Frontal cortex (tissue), 4 donors: ENCODE measurements at places on chromosomes 5 and 9.
A peak's percentile ranks its signal among the peaks of the same experiment; 100 is the strongest.

GRCh38 chr5:117833691-117834090, 1154.7 kb downstream of the DTWD2 start:
- no peak for DNase-seq

DNA sequence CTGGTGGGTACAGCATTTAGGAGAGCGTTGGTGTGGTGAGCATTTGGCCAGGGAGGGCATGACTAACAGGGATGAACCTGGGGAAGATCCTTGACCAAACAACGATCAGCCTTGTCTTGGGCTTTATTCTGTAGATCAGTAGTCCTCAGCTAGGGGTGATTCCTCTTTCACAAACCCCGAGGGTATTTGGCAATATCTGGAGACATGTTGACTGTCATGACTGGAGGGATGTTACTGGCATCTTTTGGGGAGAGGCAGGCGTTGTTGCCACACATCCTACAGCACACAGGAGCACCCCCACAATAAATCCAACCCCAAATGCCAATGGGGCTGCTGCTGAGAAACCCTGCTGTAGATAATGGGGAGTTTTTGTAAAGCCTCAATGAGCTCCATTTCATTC, 43.9 kb downstream of the OSTF1 start:
- no peak for DNase-seq

DNA sequence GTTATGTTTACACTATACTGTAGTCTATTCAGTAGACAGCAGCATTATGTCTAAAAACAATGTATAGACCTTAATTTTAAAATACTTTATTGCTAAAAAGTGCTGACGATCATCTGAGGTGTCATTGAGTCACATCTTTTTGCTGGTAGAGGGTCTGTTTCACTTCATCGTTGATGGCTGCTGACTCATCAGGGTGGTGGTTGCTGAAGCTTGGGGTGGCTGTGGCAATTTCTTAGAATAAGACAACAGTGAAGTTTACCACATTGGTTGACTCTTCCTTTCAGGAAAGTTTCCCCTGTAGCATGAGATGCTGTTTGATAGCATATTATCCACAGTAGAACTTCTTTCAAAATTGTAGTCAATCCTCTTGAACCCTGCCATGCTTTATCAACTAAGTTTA, 150.3 kb downstream of the FBXL7 start:
- DNase-seq: no peak

GRCh38 chr5:6448622-6449464, at the start of gene UBE2QL1:
Gene UBE2QL1, plus strand, starts transcription at chr5:6448859. Its CDS starts 35 bp downstream, at chr5:6448894.
- peak; percentile 41 for DNase-seq

DNA sequence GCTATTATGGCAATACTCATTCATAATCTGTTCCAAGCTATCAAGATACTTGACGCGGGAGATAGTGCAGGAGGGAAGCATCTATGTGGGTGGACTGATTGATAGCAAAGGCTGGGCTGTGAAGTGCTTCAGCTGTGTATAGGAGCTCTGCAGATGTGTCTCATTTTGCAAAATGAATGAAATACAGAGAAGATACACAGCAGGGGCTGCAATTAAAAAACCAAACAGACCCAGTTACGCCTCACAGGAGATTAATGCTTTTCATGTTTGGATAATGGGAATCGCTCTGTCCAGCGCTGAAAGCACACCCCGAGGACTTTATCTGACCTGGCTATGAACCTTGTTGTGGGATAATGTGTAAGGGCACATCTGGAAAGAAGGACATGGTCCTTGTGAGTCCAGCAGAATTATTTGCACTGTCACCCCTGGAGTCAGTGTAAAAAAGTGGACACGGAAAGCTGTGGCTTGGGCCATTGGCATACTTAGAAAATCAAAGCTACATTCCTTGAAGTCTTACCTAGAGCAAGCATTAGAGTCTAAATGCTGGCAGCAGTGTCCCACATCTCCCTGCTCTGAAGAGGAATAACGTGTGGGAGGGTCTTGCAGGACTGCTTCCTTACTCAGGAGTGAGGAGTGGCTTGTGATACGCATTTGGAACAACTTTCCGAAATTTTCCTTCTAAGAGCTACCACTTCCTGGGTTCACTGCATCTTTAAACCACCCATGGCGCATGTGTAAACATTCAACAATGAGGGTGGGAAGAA, 2.6 kb downstream of the SH3RF2 start:
- DNase-seq: no peak

GRCh38 chr9:98491828-98492227, 216.9 kb downstream of the GABBR2 start:
- DNase-seq: no peak

DNA sequence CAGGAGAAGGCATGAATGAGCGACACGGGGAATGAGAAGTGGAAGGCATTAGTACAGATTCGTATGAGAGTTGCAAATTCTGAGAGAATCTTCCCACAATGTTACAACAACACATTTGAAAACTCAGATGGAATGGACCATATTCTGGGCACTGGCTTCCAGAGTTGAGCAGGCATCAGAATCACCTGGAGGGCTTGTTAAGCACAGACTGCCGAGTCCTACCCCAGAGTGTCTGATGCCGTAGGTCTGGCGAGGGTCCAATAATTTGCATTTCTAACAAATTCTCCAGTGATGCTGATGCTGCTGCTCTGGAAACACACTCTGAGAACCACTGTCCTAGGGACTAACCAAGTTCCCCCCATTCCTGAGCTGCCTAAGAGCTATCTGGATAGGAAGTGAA, 2.9 kb upstream of the TLX3 start:
- no peak for DNase-seq

DNA sequence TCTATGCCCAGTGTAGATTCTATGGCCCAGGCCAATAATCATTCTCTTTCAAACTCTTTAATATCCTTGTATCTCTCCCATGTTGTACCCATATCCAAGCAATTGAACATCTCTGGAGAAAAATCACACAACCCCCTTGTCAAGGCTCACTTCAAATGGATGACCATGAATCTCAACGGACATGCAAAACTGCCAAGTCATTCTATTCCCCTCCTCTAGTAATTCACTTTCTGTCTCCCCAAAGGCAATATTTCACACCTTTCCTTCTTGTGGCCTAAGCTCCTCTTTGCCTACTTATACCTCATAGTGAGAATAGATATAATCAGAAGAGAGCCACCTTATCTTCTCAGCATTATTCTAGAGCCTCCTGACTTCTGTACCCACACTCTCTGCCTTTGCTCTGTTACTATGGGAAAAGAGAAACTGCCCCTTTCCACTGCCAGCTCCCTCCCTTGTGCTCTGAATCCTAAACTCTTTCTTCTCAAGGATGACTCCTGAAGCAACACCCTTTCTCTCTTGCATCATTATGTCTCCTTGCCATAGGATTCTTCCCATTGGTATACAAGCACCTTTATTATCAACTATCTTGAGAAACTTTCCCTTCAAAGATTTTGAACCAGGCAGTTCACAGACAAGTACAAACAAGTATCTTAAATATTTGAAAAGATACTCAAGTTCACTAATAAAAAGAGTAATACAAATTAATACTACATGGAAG, 66.1 kb downstream of the RPS23 start:
- DNase-seq: no peak

DNA sequence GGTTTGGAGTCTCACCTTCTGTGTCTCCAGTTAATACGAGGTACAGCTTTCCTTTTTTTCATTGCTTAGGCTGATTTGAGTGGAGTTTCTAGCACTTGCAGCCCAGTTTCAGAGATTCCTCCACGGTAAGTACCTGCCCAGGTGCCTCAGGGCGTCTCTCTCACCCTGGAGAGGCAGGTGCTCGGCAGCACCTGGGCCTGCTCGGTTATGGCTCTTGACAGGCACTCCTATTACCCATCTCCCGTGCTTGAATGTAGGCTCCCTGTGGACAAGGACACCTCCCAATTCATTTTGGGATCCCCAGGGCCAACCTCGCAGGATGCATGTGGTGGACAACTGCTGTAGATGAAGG, 144.3 kb downstream of the NR3C1 start:
- no peak for DNase-seq

GRCh38 chr9:93601063-93601462, 24.7 kb downstream of the PHF2 start:
- no peak for DNase-seq
